Activated naive CD4-positive, alpha-beta T cell (primary cell): ENCODE measurements at places on chromosomes 7 and 10.

DNA sequence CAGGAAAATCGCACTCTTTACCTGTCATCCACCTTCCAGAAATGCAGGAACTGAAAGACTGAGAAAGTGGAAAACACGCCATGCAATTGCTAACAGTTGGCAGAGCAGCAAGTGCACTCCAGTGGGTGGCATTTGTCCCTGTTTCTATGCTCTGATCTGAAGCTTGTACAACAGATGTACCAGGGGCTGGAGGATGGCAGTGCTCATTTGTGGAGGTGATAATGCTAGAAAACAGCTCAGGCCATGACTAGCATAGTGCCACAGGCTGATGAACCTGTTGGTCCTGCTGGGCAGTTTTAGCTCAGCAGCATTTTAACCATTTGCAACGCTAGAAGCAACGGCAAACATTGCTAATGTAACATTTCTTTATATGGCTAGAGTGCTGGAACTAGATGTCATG lies 199.9 kb upstream of the NRP1 start:
- DNase-seq: no peak

DNA sequence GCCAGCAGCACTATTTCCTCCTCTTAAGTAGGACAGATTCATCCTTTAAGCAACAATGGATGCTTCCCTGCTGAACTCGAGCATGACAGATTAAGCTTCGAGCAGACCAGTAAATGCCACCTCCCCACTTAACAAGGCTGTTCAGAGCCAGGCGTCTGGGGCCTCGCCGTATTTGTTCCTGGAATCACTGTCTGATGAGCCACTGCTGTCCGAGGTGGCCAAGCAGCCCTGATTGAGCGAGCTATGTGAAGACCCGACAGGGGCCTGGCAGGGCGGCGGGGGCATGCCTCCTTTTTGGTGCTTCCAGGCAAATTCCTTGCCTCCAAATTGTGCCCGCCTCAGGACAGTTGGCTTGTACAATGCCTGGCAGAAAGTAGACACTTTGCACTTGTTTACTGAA lies 862.6 kb downstream of the NRG3 start:
- DNase-seq: no peak

GRCh38 chr10:76091926-76092325 lies 660.5 kb downstream of the LRMDA start:
- no peak for DNase-seq

DNA sequence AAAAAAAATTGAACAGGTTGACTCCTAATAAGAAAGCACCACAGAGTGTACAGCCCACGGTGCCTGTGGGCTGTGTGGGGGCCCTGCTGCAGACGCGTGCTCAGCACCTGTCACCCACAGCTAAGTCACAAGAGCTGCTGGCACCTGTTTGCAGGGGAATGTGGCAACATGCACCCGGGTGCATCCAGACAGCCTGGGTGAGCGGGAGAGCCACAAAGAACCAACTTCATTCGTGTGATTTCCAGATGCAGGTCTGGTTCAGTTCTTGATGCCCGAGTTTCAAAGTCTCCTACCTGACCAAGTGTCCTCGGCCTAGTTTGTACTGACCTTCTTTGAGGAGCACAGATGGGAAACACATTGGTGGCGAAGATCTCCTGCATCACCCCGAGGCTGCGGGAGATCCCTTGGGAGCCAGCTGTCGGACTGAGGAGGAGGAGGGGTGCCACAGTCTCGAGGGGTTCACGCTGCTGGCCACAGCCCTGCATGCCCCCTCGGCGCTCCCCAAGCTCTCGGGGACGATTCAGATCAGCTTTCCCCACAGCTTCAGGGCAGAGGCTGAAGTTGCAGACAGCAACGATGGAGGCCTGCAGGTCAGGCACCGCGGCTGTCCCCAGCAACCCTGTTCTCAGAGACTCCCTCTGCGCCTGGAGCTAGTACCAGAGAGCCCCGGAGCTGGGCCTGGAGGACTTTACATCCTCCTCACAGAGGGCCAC lies 35.3 kb downstream of the AMZ1 start:
- no peak for DNase-seq

- DNase-seq: no peak
Observed at GRCh38 chr7:155032978-155033377, 30.1 kb upstream of the PAXIP1 start.

- no peak for DNase-seq
Observed at GRCh38 chr7:25358926-25359325, 130.6 kb upstream of the NPVF start.

GRCh38 chr10:74231375-74231774 lies 80.4 kb downstream of the ADK start:
- DNase-seq: no peak

DNA sequence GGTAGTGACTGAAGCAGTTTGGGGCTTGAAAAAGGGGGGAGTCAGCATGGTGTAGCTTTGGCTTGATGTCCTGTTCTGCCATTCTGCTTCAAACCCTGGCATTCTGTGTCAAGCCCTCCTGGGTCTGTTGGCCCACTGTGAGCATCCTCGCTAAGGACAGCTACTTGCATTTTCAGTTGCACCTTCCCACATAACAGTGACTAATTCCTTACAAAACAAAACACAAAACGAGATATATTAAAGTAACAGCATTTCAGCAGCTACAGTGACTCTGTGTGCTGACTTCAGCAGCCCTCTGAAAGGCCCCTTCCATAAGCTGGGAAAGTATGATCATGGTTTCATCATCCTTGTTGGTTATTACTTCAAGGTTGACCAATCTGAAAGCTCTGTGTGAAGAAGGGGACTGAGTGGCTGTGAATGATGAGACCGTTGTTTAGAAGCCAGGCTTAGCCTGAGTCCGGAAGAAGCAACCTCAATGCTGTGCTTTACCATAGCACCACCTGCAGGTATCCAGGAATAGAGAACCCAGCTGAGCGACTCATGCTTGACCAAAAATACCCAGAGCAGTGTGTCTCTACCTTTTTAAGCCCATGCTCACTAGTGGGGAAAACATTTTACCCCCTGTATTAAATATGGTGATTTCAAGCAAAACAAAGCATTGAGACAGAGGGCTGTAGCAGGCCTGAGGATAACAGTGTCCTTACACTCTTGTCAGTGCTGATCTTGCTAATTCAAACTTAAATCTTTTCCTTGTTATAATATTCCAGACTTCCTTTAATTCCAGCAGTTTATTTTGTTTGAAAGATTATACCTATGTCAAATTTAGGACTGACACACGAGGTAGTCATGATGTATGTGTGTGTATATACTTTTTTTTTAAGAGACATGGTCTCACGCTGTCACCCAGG lies 42.6 kb upstream of the CC2D2B start:
- no peak for DNase-seq

DNA sequence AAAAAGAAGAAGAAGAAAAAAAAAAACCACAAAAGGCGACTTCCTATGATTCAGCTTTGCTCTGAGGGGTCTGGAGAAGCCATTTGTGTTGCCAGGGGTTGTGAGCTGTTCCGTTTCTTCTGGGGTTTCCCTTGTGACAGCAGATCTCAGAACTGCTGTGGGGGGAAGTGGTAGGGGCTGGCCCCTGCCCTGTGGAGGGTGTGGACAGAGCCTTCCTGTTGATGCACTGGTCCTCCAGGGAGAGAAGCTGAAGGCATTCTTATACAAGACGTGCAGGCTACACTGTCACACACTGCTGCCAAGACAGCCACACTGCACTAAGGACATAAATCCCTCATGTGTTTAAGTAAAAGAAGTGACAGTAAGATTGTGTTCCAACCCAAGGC lies 17.3 kb upstream of the CSGALNACT2 start:
- no peak for DNase-seq
